Stimulated activated effector memory CD8-positive, alpha-beta T cell treated with anti-CD3 and anti-CD28 coated beads, Interleukin-12 subunit alpha, Interleukin-12 subunit beta, amount 100 ng/mL, for 72 hours (primary cell): ENCODE measurements at places on chromosomes 6 and 20.

DNA sequence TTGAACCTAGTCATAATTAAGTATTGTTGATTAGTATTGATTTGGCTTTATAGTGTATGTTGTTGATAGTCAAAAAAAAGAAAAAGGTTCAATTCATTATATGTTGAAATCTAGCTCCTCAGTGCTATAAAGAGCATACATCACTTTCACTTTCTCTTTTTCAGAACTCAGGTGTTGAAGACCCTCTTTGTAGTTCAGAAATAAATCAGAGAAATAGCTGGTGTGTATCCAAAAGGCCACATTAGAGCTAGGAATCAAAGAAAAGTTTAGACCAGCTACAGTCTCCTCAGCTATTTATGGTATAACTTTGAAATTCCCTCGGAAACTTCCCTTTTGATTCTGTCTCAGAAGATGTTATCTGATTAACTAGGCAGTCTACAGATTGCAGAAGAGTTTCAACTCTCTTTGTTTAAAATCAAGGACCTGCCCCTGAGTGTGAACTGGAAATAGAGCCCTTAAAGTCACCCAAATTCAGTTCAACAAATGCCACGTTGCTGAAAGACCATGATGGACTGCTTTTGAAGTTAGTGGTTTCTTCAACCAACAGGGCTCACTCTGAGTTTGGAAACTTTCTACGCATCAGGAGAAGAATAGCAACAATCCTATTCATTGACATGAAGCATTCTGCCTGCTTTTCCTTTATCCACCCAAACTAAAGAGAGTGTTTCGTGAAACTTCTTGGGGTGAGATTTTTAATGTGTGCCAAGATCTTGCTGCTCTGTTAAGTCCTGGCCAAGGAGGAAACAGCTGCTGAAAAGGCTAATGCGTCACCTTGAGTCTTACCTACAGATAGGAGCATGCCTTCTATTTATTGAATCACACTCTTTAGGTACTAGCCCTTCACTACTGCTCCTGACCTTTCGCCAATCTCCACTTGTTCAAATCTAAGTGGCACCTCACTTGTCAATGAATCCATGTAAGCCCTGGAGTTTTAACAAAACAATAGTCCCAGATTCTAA lies 111.7 kb downstream of the TNFRSF21 start:
- DNase-seq: no peak

- DNase-seq: no peak
Measured at GRCh38 chr20:51345601-51346101, 196.9 kb downstream of the NFATC2 start.

GRCh38 chr20:52569201-52569600 lies 377.6 kb upstream of the ZFP64 start:
- DNase-seq: no peak

DNA sequence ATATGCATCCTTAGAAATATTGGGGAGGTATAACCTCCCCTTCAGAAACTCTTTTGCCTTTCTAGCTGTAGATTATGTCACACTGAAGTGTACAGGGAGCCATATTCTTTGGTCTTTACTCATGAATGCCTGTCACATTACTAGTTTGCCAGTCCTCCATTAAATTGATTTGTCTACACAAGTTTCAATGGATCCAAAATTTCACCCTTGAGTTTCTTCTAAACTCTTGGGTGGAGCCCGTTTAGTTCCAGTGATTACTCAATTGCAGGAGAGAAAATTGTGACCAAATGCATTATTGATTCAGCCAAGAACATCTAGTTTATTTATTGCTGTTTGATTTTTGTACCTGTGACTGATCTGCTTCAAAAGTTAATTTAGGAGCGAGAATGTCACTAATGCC lies 60.4 kb upstream of the TFB1M start:
- no peak for DNase-seq

GRCh38 chr20:51950926-51951325 lies 148.6 kb upstream of the SALL4 start:
- DNase-seq: no peak

DNA sequence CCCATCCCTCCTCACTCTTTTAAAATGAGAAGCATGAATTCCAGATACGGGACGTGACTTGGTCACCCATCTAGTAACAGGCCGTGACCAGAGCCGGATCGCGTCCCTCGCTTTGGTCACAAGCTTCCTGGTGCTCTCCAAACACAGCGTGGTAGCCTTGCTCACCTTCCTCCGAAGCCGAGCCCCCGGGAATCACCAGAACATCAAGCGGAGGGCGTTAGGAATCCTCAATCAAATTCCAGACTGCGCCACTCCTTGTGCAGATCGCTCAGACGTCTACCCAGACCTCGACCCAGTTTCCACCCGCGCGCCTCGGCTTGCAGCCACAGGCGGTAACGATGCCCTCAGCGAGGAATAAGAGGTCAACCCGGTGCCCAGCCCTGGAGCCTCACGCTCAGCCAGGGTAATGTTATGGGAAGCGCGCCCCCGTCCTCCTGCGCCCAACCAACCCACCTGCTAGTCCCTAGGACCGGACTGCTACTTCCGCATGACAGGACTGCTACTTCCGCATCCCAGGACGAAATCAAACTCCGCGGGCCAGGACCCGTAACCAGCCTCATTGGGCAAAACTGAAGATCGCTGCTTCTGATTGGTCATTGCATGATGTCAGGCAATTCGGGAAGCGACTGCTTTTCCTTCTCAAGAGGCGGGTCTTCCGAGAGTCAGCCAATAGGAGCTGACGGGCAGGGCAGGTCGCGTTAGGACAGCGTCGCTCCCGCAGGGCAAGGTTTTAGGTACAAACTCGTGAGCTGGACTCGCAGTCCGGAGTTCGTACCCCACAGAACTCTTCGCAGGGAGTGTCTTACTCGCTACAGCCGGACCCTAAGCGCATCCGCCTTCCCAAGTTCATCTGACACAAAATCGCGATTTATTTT lies at the start of gene MTFR2:
Gene MTFR2 (minus strand): TSS at position 501 of the 875 bp plus-strand sequence. CDS start 1,212 bp downstream, outside the sequence.
- peak; percentile 72 for DNase-seq

DNA sequence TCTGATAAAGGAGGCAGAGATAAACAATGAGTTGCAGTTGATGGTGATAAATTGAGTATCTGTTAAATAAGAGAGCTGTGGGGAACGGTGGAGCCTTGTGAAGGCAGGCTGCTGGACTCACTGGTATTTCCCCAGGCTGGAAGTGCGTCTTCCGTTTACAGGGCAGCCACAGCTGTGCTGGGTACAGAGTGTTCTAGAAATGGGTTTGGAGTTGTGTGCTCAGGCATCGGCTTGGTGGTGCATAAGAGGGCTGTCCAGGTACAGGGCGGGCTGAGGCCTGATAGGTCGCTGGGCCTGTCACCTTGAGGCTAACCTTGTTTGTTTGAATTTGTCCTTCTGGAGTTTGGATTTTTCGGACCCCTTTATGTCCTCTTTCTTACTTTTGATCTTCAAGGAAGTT lies 39.3 kb downstream of the ARID1B start:
- no peak for DNase-seq

- DNase-seq: peak; percentile 86
Measured at GRCh38 chr6:157756708-157757429, 66.2 kb upstream of the SNX9 start.

DNA sequence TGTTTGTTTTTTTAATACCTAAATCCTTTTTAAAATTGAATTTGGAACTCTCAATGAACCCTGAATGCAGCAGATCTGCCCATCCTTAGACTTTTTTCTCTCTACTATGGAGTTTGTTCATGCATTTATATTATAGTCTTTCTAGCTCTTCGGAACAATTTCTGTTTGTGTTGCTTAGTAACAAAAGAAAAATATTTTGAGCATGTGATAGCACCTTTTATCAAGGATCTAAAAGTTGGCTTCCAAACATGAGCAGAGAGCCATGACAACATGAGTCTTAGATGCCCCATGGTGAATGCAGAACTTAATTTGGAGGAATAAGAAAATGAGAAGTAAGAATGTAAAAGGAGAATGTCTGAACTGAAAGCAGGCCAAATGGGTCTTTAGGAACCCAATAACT lies 133.7 kb downstream of the EDN1 start:
- no peak for DNase-seq

- DNase-seq: no peak
Measured at GRCh38 chr20:2749951-2750490, 50.4 kb downstream of the CPXM1 start.

- DNase-seq: no peak
Measured at GRCh38 chr20:35206802-35207201, 19.7 kb upstream of the MMP24 start.

GRCh38 chr6:111550953-111551352 lies 54.7 kb downstream of the TRAF3IP2 start:
- DNase-seq: no peak

- no peak for DNase-seq
Measured at GRCh38 chr20:22775256-22775655, 190.9 kb upstream of the FOXA2 start.

DNA sequence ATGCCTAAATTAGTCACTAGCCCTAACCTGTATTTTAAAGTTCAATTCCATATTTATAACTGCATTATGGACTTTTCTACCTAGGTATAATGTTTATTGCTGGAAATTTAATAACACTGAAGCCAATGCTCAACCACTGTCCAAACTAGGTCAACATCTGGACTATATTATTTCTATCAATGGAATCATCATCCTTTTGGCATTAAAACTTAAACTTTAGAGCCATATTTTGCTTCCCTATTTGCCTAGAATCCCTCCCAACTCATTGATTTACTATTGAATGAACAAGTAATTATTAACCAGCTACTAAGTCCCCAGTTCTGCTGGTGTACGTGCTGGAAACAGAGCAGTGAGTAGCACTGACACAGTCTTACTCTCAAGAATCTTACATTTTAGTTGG lies 291.7 kb upstream of the SPTLC3 start:
- no peak for DNase-seq

- DNase-seq: no peak
Measured at GRCh38 chr20:56954797-56955196, 311.6 kb downstream of the BMP7 start.
